ENCODE measurements at places on chromosomes 7 and 10.

GRCh38 chr7:132561763-132562162 lies 14.5 kb downstream of the PLXNA4 start:
- no peak for DNase-seq

DNA sequence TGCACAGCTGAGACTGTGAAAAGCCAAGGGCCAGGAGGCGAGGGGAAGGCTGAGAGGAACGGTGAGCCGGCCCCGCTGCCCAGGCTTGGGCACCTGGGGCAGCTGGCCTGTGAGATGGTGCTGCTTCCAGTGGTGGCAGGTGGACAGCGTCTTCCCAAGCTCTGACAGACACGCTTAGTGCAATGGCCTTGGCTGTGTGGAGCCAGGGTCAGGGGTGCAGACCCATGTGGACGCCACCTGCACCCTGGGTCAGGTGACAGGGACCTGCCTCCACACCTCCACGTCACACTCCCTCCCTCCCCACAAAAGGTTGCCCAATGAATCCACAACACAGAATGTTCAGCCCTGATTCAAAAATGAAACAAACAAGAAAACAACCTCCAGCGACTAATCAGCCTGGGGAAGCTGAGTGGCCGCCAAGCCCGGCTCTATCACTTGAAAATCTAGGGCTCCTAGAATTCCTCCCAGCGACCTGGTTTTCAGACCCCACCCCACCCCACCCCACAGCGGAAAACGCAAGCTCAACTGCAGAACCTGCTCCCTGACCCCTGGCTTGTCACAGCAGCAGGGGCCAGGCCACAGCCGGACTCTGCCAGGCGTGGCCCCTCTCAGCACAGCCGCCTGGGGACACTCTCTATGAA lies 54.3 kb downstream of the PRKAG2 start:
- DNase-seq = no peak

GRCh38 chr10:33800545-33800944 lies 466.1 kb upstream of the NRP1 start:
- DNase-seq = no peak

DNA sequence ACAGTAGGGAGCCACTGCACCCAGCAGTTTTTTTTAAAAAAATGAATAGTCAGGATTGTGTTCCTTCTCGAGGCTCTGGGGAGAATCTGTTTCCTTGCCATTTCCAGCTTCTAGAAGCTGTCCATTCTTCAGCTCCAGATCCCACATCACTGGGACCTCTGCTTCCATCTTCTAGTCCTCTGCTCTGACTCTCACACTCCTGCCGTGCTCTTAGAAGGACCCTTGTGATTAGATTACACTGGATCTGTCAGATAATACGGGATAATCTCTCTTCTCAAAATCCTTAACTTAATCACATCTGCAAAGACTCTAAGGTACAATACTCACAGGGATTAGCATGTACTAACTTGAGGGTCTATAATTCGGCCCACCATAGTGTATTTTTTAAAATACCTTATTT lies 158.9 kb upstream of the SP4 start:
- DNase-seq = no peak

DNA sequence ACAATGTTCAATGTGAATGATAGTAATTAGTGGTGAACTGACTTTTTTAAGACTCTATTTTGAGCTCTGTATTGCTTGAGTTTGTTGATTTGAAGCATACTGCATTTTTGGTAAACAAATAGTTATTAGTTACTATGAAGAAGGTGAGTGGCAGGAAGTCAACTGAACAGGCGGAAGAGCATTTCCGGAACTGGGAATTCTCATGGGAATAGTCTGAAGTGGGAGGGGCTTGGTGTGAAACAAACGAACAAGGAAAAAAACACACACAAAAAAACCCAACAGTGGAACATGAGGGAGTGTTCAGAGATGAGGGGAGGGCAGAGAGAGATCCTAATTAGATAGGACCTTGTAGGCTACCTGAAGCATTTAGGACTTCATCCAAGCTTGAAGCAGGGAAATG lies 43.9 kb upstream of the C1QL3 start:
- DNase-seq = no peak

- no peak for DNase-seq
These were observed 529.6 kb downstream of the DNAJB6 start for GRCh38 chr7:157866336-157866924.

- no peak for DNase-seq
These were observed 13.5 kb downstream of the PLEKHA8 start for GRCh38 chr7:30041526-30042269.

DNA sequence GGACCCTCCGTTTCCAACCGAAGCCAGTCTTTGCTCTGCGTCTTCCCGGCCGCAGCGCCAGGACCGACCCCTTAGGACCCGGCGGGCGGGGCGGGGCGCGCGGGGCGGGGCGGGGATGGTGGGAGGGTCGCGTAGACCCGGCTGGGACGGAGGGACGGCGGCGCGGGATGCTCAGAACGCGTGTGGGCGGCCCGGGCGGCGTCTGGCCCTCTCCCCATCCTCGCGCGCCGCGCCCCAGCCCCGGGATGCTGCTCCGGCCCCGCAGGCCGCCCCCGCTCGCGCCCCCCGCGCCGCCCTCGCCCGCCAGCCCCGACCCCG lies at the start of gene UTF1:
UTF1 (plus strand) TSS at position 174 of the 318 bp plus-strand sequence; CDS start at position 246, 72 bp downstream.
- no peak for DNase-seq

DNA sequence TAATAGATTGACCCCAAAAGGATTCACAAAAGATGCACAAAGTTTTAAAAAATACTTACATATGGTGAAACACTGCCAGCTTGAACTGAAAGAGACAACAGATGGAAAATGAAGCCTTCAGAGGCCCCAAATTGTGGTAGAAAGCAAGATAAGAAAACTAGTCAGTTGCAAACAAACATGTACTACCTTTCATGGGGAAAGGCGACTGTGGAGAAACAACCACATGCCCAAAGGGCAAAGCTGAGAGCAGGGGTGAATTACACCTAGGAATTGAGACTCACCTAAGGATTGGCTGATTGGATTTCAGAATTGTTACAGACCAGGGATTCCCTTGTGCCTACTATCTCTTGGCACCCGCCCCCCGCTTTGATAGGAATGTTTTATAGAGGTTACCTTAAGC lies 13.1 kb downstream of the EPC1 start:
- DNase-seq = no peak

DNA sequence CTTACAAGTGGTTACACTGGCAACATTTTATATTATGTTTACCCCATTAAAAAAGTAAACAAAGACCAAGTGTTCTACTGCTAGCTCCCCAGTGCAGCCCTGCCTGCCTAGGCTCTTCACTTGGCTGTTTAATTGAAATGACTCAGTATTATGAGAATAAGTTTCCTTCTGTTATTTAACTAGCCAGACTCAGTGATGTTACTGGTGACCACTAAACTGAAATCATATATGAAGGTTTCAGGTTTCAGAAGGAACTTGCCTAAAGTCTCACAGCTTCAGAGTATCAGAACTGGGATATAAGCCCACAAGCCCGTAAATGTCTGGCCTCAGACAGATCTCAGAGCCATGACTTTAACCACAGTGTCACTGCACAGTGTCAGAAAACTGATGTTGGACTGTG lies 66.8 kb upstream of the EXOC4 start:
- no peak for DNase-seq

- DNase-seq = no peak
These were observed 7.9 kb upstream of the HOXA2 start for GRCh38 chr7:27110186-27111031.

DNA sequence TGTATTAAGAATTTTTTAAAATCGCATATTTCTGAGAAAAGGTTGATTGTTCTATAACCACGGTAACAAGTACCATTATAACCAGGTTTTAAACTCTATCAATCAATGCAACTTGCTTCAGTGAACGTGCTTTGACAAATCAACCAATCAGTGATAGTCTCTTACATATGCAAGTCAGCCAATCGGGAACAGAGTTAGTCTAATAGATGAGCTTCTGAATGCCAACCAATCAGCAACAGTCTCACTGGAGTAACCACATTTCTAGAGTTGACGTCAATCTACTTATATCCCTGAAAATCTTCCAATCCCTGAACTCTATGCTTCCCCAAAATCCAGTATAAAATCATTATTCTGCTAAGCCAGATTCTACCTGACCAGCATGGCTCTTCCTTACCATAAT lies 44.7 kb upstream of the TRUB1 start:
- DNase-seq = no peak

Measured in CMK (cell line).